ENCODE measurements at places on chromosomes 6 and 20.

DNA sequence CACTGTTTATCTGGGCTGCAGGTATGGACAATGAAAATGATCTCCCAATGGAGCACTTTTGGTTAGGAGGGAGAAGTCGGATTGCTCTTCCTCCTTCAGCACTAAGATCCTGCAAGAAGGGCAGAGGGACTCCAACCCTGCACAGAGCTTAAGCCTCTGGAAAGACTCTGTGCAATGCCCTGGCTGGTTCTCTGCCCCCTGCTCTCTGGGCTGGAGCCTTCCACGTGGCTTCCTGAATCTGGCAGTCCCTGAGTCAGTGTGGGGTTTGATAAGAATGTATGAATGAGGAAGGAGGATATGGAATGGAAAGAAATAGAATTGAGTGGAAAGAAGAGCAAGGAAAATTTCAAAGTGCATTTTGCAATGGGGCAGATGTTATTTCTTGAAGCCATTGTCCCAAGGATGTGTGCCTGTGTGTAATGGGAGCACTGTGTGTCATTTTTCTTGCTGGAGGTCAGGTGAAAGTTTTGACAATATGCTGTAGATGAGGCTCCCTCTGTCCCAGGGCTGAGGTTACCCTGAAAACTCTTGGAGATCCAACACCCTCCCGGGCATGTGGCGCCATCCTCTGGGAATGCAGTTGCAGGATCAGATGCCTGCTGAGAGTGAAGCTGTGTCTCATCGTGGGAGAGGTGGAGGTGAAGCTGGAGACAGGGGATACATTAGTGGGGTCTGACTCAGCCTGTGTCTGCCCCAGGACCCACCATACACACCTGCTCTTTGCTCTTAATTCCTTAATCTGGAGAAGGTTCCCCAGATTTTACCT lies 16.3 kb upstream of the CST9L start:
- DNase-seq, result no peak

- no peak for DNase-seq
These were observed 8.4 kb upstream of the NR2E1 start for GRCh38 chr6:108157234-108157980.

DNA sequence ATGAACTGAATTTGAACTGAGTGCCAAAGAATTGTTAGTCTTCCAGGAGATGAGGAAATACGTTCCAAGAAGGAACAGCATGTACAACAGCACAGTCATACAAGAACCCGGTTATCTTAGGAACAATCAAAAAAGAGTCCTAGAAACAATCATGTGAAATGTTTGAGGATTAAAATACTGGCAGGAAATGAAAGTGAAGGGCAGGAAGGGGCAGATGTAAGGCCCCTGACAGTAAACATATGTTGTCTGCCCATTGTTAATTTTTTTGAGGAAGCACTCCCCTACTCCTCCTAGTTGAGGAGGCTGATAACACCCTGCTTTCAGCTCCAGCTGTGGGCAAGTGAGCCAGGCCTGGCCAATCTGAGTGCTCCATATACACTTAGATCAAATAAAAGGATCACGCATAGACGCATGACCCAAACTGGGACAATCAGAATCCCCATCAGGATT lies 220.9 kb downstream of the HACE1 start:
- no peak for DNase-seq

- no peak for DNase-seq
These were observed 162.1 kb upstream of the OGFRL1 start for GRCh38 chr6:71126506-71126905.

- DNase-seq, result no peak
These were observed 336.1 kb upstream of the CITED2 start for GRCh38 chr6:139710556-139710955.

Measured in tibial artery (tissue), 4 donors.